Smooth muscle cell of trachea (primary cell): ENCODE measurements at places on chromosomes 7 and 10. TPM values are rescaled to one million over a fixed set of nuclear protein-coding genes. Genes with fewer than 3 reads are reported as not detected.

Gene AOAH
- total RNA-seq = not detected in 2 replicates

Gene SCIN
- total RNA-seq = under 0.01 TPM in 2 replicates

Gene SFRP5
- total RNA-seq = not detected in 2 replicates

Gene FAM25C
- total RNA-seq = not detected in 2 replicates

Gene TMEM196
- total RNA-seq = not detected in 2 replicates

Gene MUC12
- 0.50 and 0.87 TPM in 2 replicates for total RNA-seq

Gene SPDYE16
- total RNA-seq = 0.33 and 0.44 TPM in 2 replicates

Gene GPNMB
- 288 and 440 TPM in 2 replicates for total RNA-seq

Gene CRTAC1
- not detected in 2 replicates for total RNA-seq
